ENCODE measurements at places on chromosomes 7 and 10.
A peak's percentile ranks its signal among the peaks of the same experiment; 100 is the strongest.

GRCh38 chr7:65923316-65923715 lies 50.4 kb downstream of the VKORC1L1 start:
- DNase-seq = no peak

DNA sequence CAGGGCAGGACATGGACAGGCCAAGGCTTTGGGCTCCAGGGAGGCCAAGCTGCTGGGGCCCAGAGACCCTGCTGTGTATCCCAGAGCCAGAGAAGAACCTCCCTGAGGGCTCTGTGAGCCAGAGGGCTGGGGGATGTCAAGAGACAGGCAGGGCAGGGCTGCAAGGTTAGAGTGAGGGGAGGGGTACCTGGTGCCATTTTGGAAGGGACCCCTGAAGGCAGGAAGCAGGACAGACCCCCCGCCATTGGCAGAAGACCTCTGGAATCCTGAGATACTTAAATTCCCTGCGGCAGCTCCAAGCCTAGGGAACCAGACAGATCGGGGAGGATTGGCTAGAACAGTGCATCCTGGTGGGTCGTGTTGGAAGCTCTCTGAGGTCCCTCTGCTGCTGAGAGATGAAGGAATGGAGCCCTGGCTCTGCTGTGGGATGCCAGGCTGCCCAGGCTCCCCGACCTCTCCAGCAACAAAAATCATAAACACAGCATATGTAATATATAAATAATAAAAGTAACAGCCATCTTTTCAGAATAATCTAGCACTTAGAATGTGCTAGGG lies 75.0 kb downstream of the LHPP start:
- no peak for DNase-seq

- DNase-seq = no peak
Observed at GRCh38 chr7:157116762-157117161, 22.0 kb upstream of the UBE3C start.

DNA sequence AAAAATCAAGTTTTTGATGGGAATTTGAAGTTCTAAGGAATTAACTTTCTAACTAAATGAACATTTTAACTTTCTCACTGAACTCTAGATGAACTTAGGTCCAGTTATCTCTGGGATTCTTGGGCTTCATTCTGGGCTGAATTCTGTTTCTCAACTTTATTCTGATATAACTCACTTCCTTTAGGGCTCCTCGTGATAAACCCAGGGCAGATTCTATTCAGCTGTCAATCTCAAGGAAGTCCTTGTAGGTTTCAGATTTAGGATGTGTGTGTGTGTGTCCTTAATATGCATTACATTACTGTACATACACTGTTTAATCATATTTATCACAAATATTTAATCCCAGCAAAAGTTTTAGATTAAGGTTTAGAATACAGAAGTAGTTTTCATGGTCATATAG lies 344.3 kb downstream of the GATA3 start:
- no peak for DNase-seq

GRCh38 chr7:66304536-66304935 lies 99.4 kb downstream of the TPST1 start:
- DNase-seq = peak; percentile 37

DNA sequence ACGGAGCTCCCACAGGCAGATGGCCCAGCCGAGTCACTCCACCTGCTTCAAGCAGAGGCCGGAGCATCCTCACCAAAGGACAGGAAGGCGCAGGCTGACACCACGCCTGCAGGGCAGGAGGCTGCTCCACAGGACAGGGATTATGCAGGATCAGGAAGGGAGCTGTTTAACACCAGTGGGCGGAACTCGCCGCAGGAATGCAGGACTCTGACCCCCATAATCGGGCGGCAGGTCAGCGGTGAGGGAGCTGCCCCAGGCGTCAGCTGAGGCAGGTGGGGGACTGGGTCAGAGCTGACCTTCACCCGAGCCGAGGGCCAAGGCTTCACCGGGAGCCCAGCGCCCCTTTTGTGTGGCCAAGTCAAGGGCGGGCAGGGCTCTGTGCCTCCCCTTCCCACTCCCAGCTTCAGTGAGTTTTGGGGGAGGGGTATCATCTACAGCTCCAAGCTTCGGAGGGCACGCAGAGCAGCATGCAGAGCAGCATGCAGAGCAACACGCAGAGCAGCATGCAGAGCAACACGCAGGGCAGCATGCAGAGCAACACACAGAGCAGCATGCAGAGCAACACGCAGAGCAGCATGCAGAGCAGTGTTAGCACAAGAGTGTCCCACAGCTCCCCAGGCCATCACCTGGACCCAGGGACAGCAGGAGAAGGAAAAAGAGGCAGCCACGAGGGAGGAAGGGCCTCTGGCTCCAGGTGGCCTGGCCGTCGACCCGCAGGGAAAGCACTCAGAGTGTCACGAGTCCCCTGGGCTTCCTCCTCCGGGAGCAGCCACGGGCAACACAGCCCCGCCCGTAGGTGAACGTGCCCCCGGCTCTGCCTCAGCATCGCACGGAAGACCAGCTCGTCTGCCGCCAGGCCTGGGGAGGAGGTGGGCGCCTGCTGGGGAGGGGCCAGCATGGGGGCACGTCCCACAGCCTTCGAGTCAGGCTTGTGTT lies 151.7 kb upstream of the PPP2R2D start:
- no peak for DNase-seq

All from fibroblast of mammary gland (primary cell).